ENCODE measurements at places on chromosomes 3 and 15.

GRCh38 chr3:14481018-14481645, 59.0 kb downstream of the GRIP2 start:
- no peak for DNase-seq

GRCh38 chr3:117610156-117610555, 900.6 kb downstream of the TUSC7 start:
- DNase-seq: no peak

GRCh38 chr15:85401108-85401774, 20.8 kb downstream of the AKAP13 start:
- DNase-seq: no peak

GRCh38 chr3:12574661-12575060, 17.8 kb downstream of the MKRN2 start:
- no peak for DNase-seq

- DNase-seq: no peak
Observed at GRCh38 chr3:13427662-13428603, 7.8 kb upstream of the NUP210 start.

GRCh38 chr15:46703020-46703861, 1014.1 kb upstream of the SEMA6D start:
- DNase-seq: no peak
